ENCODE measurements at places on chromosomes 16 and 17.
A peak's percentile ranks its signal among the peaks of the same experiment; 100 is the strongest.

GRCh38 chr16:67858500-67858899, 11.0 kb upstream of the CENPT start:
- no peak for DNase-seq

DNA sequence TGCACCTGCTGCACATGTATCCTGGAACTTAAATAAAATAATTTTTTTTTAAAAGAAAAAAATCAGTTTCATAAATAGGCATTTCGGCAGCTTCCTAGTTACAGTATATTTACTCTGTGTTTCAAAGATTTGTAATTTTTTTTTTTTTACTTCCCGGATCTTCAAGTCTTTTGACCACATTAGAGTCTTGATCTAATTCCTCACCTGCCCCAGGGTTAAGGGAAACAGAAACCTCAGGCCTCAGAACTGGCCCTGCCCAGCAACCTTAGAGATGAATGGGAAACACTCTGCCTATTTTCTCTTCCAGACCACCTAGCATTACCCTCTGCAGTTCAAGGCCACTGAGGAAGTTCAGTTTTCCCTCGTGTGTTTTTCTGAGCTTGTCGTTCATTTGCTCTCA, 304.0 kb downstream of the MAF start:
- peak; percentile 31 for DNase-seq

DNA sequence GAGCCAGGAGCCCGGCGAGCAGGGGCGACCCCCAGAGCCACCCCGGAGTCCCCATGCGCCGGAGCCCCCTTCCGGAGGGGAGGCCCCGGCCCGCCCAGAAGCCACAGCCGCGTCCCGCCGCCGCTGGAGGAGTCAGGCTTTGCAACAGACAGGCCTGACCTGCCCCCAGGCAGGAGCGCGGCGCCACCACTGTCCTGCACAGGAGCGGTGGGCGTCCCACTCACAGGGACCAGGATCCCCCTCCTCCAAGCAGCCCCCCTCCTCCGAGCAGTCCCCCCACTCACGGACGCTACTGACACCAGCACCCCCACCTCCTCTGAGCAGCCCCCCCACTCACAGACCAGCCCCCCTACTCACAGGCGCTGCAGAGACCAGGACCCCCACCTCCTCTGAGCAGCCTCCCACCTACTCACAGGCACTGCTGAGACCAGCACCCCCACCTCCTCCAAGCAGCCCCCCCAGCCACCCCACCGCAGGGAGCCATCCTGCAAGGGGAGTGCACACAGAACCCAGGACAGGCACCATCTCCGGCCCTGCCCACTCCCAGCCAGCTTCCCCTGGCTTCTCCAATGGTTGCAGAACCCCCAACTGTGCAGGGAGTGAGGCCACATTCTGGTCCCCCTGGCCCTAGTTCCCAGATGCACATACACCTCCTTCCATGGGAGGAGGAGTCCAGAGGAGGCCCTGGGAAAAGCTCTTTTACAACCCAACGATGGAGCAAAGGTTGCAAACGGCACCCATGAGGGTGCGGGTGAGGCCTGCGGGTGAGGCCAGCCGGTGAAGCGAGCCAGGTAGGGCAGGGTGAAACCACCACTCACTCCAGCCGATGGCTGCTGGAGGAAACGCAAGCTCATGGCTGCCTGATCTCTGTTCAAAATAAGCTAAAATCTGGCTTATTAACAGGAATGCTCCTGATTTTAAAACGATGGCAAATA, 69.9 kb downstream of the ABR start:
- DNase-seq: no peak

- no peak for DNase-seq
Observed at GRCh38 chr17:44749980-44750318, 8.8 kb upstream of the ADAM11 start.

GRCh38 chr17:83067071-83067717, 12.2 kb upstream of the METRNL start:
- no peak for DNase-seq

- DNase-seq: no peak
Observed at GRCh38 chr16:8848939-8849391, 19.8 kb downstream of the CARHSP1 start.

- DNase-seq: no peak
Observed at GRCh38 chr17:10843811-10844210, 5.9 kb upstream of the PIRT start.

Data from CD4-positive, alpha-beta T cell treated with Interleukin-12 subunit alpha and Interleukin-12 subunit beta, for 1 hour (primary cell).